Ovary (tissue), 10 donors: ENCODE measurements at places on chromosomes 16 and 17.

DNA sequence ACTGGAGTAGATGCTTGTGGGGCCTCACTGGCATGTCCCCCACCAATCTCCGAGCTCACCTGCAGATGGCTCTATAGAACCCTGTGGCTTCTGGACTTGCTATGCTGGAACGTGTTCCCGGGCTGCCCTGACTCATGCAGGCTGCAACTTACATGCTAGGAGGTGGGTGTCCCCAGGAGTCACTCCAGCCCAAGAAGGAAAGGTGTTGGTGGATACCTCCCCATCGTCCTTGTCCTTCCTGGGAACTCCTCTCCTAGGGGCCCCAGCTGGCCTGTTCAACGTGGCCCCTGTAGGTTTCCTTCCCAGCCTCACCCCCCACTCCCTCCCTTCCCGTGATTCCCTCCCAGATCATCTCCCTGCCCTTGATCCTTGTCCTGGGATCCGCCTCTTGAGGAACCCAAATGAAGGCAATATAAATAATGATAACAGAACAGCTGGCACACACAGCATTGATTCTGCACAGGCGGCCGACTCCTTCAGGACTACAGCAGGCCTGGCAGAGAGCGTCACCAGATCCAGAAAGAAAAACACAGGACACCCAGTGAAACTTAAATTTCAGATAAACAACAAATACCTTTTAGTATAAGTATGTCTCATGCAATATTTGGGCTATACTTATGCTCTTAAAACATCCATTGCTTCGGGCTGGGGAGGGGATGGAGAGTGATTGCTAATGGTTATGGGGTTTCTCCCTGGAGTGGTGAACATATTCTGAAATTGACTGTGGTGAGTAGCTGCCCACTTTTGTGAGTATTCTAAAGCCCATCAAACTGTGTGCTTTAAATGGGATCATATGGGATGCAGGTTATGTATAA, 221.1 kb upstream of the GSE1 start:
- DNase-seq = no peak
- peaks cover 17% of the 10 kb centered on the region for H3K4me1 ChIP-seq
- no peaks in the 10 kb centered on the region for H3K36me3 ChIP-seq

- H3K27me3 ChIP-seq = no peaks in the 10 kb centered on the region
- H3K4me1 ChIP-seq = no peaks in the 10 kb centered on the region
- H3K27ac ChIP-seq = no peak overlapping the region
- no peak for DNase-seq
- no peak overlapping the region for H3K4me3 ChIP-seq
These were observed 14.6 kb downstream of the ADGRG5 start for GRCh38 chr16:57556941-57557541.

DNA sequence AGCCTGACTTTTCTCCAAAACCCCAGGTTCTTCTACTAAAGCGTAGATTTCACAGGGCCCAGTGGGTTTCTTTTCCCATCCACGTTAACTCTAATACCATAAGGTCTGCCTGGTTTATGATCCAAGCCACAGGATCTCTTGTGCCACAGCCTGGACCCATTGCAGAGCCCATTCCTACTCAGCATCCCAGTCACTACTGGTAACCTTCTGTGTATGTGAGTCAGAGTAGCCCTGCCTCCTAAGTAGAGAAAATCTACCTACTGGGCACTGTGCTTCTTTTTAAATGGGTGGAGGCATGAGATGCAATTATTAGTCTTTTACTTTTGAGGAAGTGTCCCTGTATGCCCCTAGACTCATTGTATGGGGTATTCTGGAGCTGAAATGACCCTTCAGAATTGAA, 13.5 kb downstream of the CCL11 start:
- H3K4me3 ChIP-seq = no peak overlapping the region
- H3K36me3 ChIP-seq = no peaks in the 10 kb centered on the region
- H3K27ac ChIP-seq = no peak overlapping the region
- no peak for DNase-seq
- H3K27me3 ChIP-seq = no peaks in the 10 kb centered on the region

DNA sequence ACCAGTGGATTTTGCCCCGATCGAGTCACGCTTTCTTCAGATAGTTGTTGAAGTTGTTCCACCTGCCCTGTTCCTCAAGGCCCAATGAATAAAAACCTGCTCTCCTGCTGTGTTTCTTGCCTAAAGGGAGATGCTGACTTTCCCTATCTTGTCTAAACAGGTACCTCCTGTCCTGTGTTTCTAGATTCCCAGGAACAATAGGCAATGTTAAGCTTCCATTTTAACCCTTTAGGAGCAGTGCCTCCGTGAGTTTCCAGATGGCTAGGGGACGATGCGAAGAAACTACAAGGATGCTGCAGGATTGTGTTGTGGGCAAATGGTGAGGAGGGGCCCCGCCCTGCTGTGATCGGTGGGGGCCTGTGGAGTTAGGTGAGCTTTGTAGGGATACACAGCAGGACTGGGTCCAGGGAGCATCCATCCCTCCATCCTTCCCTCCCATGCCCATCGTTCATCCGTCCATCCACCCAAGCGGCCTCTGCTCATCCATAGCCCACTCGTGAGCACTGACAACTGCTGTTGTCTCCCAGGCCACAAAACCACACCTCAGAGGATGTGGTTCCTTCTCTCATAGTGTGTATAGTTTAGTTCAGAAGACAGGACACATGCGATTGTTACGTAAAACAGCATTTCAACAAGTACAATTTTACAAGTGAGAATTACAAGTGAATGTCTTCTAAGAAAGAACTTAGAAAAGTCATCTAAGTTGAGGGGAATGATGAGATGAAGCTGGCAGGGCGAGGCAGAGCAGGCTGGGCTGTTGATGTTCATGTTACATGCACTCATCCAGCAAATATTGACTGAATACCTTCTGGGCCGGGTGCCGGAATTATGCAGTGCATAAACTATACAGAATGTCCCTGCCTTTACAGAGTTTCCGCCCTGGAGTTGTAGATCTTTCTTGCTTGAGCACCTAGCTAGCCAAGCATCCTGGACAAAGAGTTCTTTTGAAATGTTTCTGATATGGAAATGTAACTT, 5.2 kb downstream of the ARSG start:
- no peak overlapping the region for H3K27ac ChIP-seq
- no peak overlapping the region for H3K4me3 ChIP-seq
- H3K4me1 ChIP-seq = peaks cover 3% of the 10 kb centered on the region
- H3K36me3 ChIP-seq = no peaks in the 10 kb centered on the region
- H3K27me3 ChIP-seq = no peaks in the 10 kb centered on the region
- DNase-seq = no peak

DNA sequence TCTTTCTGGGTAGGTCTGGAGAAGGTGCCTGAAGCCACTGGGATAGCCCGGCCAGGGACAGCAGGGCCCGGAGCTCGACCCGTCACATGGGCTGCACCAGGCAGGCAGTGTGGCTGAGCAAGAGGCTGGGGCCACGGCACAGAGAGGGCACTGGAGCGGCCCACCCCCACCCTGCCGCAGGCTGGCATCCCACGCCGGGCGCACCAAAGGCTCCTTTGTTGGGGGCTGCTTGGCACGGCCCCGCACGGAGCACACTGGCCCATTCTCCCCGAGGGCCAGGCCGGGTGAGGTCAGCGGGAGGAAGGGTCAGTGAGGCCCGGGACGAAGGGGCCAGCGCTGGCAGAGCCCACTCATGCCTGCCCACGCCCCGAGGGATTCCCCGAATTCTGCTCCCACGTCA, 36.5 kb upstream of the PVALEF start:
- H3K4me1 ChIP-seq = no peaks in the 10 kb centered on the region
- no peaks in the 10 kb centered on the region for H3K36me3 ChIP-seq
- DNase-seq = no peak
- H3K27me3 ChIP-seq = no peaks in the 10 kb centered on the region

DNA sequence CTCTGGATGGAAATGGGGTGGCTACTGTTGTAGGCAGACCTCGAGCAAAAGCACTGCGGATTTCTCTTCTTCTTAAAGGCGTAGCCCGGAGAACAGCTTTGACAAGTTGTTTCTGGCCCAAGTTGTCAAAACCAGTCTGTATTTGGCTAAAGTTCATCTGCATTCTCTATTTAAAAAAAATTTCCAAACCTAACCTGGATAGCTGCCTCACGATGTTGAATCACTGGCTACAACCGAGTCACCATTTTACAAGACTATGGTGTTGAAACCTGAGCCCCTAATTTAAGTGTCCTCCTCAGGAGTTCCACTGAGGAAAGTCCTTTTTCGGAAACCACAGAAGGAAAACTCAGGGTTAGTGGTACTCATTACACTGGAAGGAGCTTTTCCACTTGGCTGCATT, 1.5 kb downstream of the SLC16A6 start:
- H3K27me3 ChIP-seq = no peaks in the 10 kb centered on the region
- no peak overlapping the region for H3K27ac ChIP-seq
- no peak for DNase-seq
- no peak overlapping the region for H3K4me3 ChIP-seq
- H3K36me3 ChIP-seq = no peaks in the 10 kb centered on the region

- peaks cover 13% of the 10 kb centered on the region for H3K4me1 ChIP-seq
- H3K4me3 ChIP-seq = no peak overlapping the region
- H3K27ac ChIP-seq = no peak overlapping the region
- H3K27me3 ChIP-seq = no peaks in the 10 kb centered on the region
- DNase-seq = no peak
These were observed 170.9 kb downstream of the RAB11FIP4 start for GRCh38 chr17:31562376-31562840.

- H3K27me3 ChIP-seq = no peaks in the 10 kb centered on the region
- no peak for DNase-seq
- no peaks in the 10 kb centered on the region for H3K36me3 ChIP-seq
- H3K4me3 ChIP-seq = peak overlapping the region; percentile 87
- H3K27ac ChIP-seq = peak overlapping the region; percentile 88
These were observed 1.2 kb downstream of the PRPF8 start for GRCh38 chr17:1683459-1683858.

GRCh38 chr17:29956225-29956624, 14.8 kb downstream of the EFCAB5 start:
- no peaks in the 10 kb centered on the region for H3K36me3 ChIP-seq
- no peaks in the 10 kb centered on the region for H3K4me1 ChIP-seq
- no peak overlapping the region for H3K27ac ChIP-seq
- no peaks in the 10 kb centered on the region for H3K27me3 ChIP-seq
- DNase-seq = no peak
